ENCODE measurements at places on chromosomes 1 and 21.

DNA sequence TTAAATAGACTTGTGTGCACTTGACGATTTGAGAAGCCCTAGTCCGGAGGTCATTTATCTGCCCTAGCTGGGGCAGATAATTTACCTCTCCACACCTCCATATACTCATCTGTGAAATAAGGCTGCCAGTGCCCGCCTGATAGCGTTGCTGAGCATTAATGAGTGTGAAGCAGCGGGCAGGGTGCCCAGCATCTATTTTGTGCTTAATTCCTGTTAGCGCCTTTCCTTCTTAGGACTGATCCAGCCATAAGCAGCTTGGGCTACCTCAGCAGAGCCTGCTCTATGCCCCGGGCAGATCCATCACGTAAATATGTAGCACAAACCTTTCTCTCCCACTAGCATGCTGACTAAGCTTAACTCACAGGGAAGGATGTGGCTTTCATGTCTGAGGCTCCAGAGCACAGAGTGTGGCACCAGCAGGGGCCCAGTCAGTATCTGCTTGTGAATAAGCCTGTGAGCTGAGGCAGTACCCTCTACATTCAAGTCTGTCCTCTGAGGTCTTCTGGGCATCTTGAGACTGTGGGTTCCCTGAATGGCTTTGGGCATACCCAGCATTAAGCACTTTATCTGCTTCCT is 21.5 kb upstream of the RNF187 start:
- no peak for DNase-seq

DNA sequence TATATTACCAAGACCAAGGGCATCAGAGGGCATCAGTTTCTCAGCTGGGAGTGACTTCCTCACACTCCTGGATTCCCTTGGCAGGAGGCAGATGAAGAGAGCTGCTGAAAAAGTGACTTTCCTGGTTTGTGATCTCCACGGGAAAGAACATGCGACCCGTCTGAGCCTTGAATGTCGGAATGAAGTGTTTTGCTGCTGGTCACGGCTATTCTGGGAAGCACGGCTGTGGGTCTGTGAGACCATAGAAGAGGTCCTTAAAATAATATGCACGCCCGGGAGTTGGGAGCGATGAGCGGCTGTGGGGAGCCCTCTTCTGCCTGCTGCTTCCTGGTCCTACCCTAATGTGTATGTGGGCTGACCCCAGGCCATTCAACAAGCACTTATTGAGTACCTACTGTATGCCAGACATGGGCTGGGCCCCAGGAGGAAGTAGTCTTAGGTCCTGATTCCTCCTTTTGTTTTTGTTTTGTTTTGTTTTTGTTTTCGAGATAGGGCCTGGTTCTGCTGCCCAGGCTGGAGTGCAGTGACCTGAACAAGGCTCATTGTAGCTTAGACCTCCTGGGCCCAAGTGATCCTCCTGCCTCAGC is 13.2 kb upstream of the UMODL1 start:
- DNase-seq, result no peak

GRCh38 chr1:243730487-243731150 is 119.4 kb downstream of the AKT3 start:
- no peak for DNase-seq

DNA sequence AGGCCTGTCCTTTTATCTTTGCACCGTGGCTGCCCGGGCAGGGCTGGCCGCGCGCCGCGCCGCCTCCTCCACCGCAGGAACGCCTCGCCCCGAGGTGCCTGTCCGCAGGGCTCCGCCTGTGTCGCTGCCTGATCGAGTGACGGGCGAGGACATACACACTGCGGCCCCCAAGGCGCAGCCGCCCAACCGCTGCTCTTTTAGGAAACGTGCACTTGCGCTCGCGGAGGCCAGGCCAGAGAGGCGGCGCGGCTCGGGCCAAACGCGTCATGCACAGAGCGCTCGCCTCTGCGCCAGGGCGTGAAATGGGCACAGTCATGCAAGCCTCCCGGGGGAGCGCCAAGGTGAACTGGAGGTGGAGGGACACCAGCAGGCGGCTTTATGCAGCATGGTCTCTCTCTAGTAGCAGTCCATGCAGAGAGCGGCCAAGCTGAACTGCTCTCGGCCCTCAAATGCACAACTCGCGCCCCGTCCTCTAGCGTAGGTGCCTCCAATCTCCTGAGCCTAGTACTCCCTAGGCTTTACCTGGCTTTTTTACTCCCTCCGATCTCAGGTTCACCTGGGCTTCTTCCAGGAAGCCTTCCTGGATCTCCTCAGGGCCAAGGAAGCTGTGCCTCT is 12.9 kb downstream of the TRABD2B start:
- DNase-seq, result no peak

DNA sequence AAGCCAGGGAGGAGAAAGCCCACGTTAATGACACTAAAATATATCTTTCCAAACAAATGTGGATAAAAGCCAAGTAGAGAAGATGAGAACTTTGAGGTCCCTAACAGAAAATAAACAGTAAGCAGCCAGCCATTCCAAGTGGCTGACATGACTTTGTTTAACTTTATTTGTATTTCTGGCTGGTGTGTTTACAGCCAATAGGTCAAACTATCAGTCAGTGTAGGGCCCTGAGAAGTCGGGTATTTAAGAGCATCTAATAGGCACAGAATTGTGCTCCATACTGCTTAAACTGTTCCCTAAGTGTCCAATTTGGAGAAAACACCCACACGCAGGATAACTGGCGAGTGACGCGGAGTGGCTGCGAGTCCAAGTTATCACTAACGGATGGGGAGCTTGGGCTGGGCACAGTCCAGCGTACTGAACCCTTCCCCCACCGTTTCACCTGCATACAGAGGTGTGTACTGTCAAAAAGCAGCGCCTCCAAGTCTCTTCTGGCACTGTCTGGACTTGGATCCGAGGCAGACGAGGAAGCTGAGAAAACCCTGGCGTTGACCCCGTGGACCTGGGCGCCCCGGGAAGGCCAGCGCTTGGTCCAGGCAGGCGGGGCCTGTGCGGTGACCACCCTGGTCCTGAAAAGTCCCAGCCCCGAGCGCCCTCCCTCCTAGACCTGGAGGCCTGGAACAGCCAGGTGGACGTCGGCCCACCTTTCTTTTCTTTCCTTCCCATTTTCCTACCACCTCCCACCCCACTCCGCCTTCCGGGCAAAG is 662 bp upstream of the LGALS8 start:
- DNase-seq, result no peak

DNA sequence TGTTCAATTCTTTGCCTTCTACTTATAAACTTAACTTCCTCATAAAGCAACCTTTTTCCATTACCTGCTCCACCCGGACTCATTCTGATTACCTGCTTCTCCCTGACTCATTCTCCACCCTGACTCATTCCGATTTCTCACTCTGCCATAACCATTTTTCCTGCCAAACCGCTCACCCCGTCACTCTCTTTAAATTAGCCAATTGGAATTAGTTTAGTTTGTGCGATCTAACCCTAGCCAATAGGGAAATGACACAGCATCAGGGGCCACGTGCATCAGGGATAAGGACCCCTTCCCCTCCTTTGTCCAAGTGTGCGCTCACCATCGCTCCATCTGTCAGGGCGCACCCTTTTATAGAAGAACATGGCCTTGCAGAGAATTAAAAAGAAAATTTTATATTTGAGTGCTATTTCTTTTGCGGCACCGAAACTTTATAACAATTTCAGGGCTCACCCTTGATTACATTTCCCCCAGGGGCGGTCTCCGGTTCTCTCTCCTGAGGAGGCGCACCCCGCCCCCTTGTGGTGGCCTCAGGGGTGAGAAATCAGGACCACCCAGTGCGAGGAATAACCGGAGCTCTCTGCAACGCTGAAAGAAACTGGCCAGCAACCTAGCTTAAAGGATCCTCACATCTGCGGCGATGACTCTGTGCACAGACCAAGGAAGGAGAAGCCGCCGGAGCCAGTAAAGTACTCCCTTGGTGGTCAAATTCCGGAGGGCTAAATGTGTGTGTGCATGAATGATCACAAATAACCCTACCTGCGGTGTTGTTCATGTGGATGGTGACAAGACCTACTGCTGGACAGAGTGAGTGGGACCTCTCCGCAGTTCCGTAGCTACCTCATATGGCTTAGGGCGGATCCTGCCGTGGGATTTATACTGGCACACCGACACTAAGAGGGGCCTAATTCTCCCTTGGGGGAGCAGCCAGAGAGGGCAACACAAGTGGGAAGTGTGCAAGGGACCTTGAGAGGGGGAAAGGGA is 30.3 kb upstream of the CBR3 start:
- peak; percentile 47 for DNase-seq

- DNase-seq, result no peak
These were observed 68.0 kb downstream of the USP25 start for GRCh38 chr21:15797577-15798363.

DNA sequence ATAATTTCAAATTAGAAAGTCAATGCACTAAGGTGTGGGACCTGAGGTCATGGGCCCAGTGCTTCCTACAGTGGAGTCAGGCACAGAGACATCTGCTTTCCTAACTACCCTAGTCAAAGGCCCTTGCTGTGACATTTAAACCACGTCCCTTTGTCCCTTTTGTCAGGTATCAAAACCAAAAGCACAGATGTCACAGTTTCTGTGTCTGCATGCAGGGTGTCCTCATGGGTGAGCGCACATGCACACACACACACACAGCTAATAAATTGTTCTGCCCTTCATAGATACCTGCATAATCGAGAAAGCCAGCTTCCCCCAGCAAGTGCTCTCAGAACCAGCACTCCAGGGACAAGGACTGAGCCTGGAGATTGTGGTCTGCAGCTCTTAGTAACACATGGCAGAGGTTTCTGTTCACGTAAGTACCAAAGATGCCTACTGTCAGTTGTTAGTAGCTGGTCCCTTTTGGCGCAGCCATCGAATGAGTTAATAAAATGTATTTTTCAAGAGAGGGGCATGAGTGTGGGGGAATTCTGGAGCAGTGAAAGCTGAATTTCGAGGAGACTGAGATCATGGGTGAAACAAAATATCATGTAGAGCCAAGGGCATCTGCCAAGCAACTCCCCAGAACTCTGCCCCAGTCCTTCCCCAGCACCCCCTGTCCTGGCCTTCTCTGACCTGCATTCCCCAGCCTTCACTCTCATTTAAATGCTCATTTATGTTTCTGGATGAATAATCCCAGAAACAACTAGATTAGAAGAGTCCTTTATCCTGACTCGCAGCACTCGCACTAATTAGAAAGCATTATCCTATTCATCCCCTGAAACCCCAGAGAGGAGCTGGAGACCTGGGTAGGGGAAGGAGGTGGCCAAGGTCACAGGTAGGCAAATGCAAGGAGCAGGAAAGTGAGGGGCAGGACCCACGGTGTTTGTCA is 25.5 kb downstream of the TNR start:
- no peak for DNase-seq

DNA sequence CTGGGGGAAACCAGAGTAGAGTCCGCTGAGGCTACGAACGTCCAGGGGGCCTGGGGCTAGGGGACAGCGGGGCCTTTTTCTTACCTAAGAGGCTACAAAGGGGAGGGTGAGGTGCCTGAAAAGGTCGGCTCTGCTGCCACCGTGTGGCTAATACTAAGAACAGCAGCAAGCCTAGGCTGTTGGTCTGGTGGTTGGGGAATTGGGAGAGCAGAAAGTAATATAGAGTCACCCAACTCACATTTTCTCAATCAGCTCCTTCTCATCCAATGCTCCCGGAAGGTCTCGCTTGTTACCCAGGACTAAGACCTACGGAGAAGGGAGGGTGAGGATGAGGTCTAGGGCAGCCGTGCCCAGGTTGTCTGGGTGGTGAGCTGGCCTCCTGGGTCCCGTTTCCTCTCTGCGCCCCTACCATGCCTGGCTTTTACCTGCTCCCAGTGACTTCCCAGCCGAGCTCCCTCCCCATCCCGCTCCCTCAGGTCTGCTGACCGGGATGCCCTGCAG is 9.3 kb downstream of the ARL8A start:
- no peak for DNase-seq
